Activated naive CD8-positive, alpha-beta T cell treated with anti-CD3 and anti-CD28 coated beads, Interleukin-2, amount 50 U/mL, for 24 hours (primary cell): ENCODE measurements at places on chromosomes 6 and 20.
A peak's percentile ranks its signal among the peaks of the same experiment; 100 is the strongest.

- no peaks in the 10 kb centered on the region for H3K27me3 ChIP-seq
- no peak overlapping the region for H3K4me3 ChIP-seq
- H3K27ac ChIP-seq, result no peak overlapping the region
- no peak for DNase-seq
- no peaks in the 10 kb centered on the region for H3K36me3 ChIP-seq
These were observed 51.1 kb downstream of the FGD2 start for GRCh38 chr6:37056439-37057127.

GRCh38 chr6:105453968-105454367 is 51.1 kb upstream of the PREP start:
- peak overlapping the region; percentile 57 for H3K4me3 ChIP-seq
- no peaks in the 10 kb centered on the region for H3K27me3 ChIP-seq
- H3K27ac ChIP-seq, result no peak overlapping the region
- H3K36me3 ChIP-seq, result no peaks in the 10 kb centered on the region

DNA sequence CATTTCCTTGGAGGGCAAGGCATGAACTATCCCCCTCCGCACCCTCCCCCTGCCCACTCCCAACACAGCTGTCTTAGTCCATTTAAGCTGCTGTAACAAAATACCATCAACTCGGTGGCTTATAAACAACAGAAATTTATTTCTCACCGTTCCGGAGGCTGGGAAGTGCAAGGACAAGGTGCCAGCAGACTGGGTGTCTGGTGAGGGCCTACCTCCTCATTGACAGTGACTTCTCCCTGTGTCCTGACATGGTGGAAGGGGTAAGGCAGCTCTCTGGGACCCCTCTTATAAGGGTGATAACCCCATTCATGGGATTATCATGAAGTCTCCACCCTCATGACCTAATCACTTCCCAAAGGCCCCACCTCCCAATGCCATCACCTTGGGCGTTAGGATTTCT is 114.3 kb upstream of the MAFB start:
- no peak overlapping the region for H3K27ac ChIP-seq
- H3K27me3 ChIP-seq, result peaks cover 5% of the 10 kb centered on the region
- no peaks in the 10 kb centered on the region for H3K4me1 ChIP-seq
- DNase-seq, result no peak
- no peaks in the 10 kb centered on the region for H3K36me3 ChIP-seq

- H3K4me3 ChIP-seq, result no peak overlapping the region
- no peaks in the 10 kb centered on the region for H3K4me1 ChIP-seq
- no peaks in the 10 kb centered on the region for H3K27me3 ChIP-seq
- no peak overlapping the region for H3K27ac ChIP-seq
- no peaks in the 10 kb centered on the region for H3K36me3 ChIP-seq
- DNase-seq, result no peak
These were observed 125.6 kb upstream of the STXBP5 start for GRCh38 chr6:147078602-147079001.

GRCh38 chr6:14472986-14473337 is 355.4 kb downstream of the CD83 start:
- no peak overlapping the region for H3K4me3 ChIP-seq
- DNase-seq, result no peak
- peaks cover 8% of the 10 kb centered on the region for H3K4me1 ChIP-seq

DNA sequence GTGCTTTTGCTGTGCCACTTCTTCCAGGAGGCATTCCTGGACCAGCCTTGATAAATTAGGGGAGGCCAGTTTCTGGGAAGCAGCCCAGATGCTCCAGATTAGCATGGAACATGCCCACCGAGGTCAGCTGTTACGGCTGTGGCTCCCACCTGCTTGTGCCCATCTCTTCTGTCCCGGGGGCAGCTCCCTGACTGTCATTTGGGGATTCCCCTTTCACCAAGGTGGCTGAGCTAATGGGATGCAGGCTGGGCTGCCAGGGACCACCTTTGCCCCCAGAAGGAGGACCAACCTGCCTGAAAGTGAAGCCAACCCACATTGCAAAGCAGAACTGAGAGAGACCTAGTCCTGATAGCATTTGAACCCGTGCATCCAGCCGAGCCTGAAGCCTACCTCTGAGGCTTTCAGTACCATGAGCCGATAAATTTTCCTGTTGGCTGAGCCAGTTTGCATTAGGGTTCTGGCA is 85.3 kb downstream of the PTPN1 start:
- H3K27me3 ChIP-seq, result no peaks in the 10 kb centered on the region
- H3K36me3 ChIP-seq, result no peaks in the 10 kb centered on the region
- no peak overlapping the region for H3K4me3 ChIP-seq
- no peaks in the 10 kb centered on the region for H3K4me1 ChIP-seq

- peaks cover 6% of the 10 kb centered on the region for H3K4me1 ChIP-seq
- H3K4me3 ChIP-seq, result no peak overlapping the region
- no peaks in the 10 kb centered on the region for H3K27me3 ChIP-seq
These were observed 31.4 kb upstream of the SEC63 start for GRCh38 chr6:107989166-107990094.

DNA sequence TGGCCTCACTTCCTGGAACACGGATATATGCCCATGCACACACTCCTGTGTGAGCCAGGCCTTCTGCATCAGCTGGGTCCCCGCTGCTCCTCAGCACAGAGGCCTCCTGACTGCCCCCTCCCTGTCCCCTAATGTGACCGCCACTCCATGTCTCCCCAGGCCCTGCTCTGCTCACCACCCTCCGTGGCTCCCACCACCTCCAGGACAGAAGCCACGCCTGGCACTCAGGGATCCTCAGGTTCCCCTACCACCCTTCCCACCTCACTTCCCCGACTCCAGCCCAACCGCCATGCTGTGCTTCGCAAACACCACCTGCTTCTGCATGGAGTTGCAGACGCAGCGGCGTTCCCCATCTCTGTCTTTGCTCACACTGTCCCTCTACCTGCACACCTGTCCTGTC is 4.3 kb upstream of the SRC start:
- no peaks in the 10 kb centered on the region for H3K27me3 ChIP-seq
- no peak overlapping the region for H3K4me3 ChIP-seq
- H3K27ac ChIP-seq, result no peak overlapping the region
- H3K4me1 ChIP-seq, result peaks cover 16% of the 10 kb centered on the region

DNA sequence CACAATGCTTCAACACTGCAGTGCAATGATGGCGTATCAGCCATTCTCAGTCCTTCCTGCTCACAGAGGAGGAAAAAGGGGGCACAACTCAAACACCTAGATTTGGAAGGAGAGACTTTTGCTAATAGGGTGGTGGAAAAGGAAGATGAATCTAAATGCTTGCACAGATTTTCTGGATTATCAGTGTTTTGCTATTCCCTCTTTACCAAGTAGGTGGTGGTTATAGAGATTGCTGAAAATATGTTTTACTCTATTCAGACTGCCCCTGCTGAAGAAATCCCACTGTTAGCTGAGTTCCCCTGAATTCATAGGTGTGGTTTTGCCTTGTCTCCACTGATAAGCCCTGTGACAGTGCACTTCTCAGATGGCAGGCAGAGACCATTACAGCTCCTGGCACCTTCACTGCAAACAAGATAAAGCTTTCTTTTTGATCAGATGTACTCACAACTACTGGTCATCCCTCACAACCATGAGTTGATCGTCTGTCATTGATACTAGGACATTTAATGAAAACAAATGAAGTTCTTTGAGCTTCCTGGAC is 311.4 kb downstream of the KIF16B start:
- H3K4me3 ChIP-seq, result no peak overlapping the region
- peaks cover 5% of the 10 kb centered on the region for H3K36me3 ChIP-seq
- no peak for DNase-seq

- no peak for DNase-seq
- H3K4me3 ChIP-seq, result no peak overlapping the region
- peaks cover 11% of the 10 kb centered on the region for H3K27me3 ChIP-seq
- H3K4me1 ChIP-seq, result no peaks in the 10 kb centered on the region
- no peaks in the 10 kb centered on the region for H3K36me3 ChIP-seq
These were observed 117.1 kb upstream of the PREP start for GRCh38 chr6:105519954-105520353.

DNA sequence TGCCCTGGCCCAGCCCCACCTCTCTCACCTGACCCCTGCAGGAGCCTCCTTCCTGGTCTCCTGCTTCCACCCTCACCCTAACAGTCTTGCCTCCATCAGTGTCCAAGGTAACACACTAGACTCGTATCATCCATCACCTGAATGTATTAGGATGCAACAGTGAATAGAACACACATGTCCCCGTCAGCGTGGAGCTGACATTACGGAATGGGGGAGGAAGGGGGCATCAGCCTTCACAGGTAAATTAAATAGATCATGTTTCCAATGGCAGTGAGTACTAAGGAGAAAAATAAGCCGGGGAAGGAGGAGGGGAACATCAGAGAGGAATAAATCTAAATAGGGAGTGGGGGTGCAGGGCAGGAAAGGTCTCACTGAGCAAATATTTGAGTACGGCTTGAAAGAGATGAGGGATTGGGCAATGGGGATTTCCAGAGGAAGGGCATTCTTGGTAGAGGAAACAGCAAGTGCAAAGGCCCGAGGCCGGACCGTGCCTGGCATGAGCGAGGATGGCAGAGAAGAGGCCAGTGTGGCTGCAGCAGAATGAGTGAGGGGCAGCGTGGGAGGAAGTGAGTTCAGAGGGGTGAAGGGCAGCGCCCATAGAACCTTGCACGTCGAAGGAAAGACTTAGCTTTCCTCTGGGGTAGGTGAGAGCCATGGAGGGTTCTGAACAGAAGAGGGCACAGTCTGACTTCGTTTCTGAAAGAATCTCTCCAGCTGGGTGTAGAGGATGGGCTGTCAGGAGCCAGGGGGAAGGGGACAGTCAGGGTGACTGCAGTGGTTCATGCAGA is 110.1 kb upstream of the PTPN1 start:
- no peak for DNase-seq
- H3K4me1 ChIP-seq, result no peaks in the 10 kb centered on the region
- no peaks in the 10 kb centered on the region for H3K36me3 ChIP-seq
- no peak overlapping the region for H3K4me3 ChIP-seq
- no peak overlapping the region for H3K27ac ChIP-seq

DNA sequence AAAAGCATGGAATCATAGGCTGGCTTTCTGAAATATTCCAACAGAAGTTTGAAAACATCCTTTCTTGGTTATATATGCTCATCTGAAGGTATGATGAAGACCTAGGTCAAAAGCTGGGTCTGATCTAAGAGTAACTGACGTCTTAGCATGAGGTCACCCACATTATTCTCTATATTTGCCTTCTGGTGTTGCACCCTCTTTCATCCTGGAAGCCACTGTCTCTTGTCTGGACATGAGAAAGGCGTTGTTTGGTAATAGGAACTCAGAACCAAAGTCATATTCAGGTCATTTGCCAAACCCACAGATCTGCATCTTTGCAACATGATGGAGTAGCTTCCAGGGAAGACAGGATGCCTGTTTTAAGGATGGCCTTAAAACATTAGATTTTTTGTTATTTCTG is 17.6 kb downstream of the GABRR1 start:
- peaks cover 2% of the 10 kb centered on the region for H3K27me3 ChIP-seq
- no peaks in the 10 kb centered on the region for H3K36me3 ChIP-seq
- H3K4me1 ChIP-seq, result no peaks in the 10 kb centered on the region
- no peak overlapping the region for H3K27ac ChIP-seq
- no peak for DNase-seq
- no peak overlapping the region for H3K4me3 ChIP-seq

DNA sequence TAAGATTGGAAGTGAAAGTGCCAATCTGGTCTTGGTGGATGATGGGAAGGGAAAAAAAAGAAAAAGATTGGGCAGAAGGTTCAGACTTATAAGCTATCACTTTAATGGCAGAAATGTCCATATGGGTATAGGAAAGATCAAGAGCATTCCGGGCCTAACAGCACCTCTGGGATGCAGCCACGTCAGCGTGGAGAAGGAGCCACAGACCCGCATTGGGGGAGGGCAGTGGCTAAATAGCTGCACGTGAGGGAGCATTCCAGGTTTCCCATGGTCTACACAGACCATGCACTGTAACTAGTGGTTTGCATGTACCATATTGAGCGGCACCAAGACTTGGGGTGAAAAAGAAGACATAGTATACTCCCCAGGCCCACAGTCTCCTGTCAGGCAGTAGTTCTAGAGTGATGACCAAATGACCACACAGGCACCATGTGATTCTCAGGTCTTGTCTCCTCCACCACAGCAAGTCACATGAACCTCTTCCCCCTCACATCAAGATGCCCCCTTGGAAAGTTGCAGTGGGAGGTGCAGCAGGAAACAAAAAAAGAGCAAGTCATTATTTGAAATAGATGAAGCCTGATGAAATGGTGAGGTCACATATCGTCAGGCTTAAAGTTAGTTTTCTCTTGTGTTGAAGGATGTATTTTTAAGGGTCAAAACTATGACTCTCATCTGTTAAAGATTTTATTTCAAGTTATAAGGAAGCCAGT is 94.4 kb upstream of the TNFAIP3 start:
- no peak overlapping the region for H3K4me3 ChIP-seq
- no peak for DNase-seq
- no peaks in the 10 kb centered on the region for H3K36me3 ChIP-seq
- H3K27ac ChIP-seq, result no peak overlapping the region
- H3K27me3 ChIP-seq, result no peaks in the 10 kb centered on the region

- H3K4me3 ChIP-seq, result no peak overlapping the region
- H3K27me3 ChIP-seq, result no peaks in the 10 kb centered on the region
- no peak for DNase-seq
These were observed 27.1 kb upstream of the FABP7 start for GRCh38 chr6:122752459-122752858.

GRCh38 chr6:49979584-49979983 is 10.2 kb upstream of the DEFB113 start:
- DNase-seq, result no peak
- H3K36me3 ChIP-seq, result no peaks in the 10 kb centered on the region
- peaks cover 2% of the 10 kb centered on the region for H3K4me1 ChIP-seq
- H3K27me3 ChIP-seq, result no peaks in the 10 kb centered on the region
- no peak overlapping the region for H3K4me3 ChIP-seq
- no peak overlapping the region for H3K27ac ChIP-seq

DNA sequence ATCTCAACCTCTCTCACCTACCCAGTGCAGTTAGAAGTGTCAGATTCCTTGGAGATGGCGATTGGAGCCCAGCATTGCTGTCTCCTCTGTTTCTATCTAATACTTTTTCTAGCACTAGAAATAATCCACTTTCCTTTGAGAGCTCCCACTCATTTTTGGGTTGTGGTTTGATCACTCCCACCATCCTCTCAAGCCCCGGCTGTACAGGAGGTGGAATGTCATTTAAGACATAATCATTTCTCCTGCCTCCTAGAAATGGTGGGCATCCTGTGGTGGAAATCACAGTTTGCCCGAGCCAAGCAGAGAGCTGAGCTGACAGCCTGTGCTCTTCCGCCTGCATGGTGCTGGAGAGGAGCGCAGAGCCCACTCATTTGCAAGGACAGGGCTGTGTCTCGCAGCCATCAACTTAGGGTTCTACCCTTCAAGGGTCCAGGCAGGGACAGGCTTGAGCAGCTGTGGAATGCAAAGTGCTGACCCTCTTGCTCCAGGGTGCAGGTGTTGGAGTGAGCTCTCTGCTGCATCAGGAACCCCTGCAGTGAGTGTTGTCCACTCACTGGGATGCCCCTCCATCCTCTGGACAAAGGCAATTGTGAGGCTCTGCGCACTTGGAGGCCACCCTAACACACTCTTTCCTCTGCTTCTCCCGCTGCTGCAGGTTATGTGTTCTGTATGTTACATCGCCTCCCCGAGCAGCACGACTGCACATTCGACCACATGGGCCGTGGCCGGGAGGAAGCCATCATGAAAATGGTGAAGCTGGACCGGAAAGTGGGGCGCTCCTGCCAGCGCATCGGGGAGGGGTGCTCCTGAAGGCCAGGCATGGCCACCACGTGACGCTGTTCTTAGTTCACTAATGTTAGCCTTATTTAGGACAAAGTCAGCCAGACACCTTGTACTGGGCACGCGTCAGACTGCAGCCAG is 332.3 kb downstream of the ZFAND3 start:
- H3K27ac ChIP-seq, result no peak overlapping the region
- no peak overlapping the region for H3K4me3 ChIP-seq
- no peaks in the 10 kb centered on the region for H3K27me3 ChIP-seq
- peaks cover 14% of the 10 kb centered on the region for H3K36me3 ChIP-seq
- no peak for DNase-seq

- H3K36me3 ChIP-seq, result no peaks in the 10 kb centered on the region
- H3K4me3 ChIP-seq, result no peak overlapping the region
- H3K4me1 ChIP-seq, result no peaks in the 10 kb centered on the region
- no peak overlapping the region for H3K27ac ChIP-seq
- no peak for DNase-seq
- peaks cover 3% of the 10 kb centered on the region for H3K27me3 ChIP-seq
These were observed 228.3 kb downstream of the TTLL2 start for GRCh38 chr6:167552961-167553735.
